ENCODE measurements at places on chromosomes 7 and 10.

DNA sequence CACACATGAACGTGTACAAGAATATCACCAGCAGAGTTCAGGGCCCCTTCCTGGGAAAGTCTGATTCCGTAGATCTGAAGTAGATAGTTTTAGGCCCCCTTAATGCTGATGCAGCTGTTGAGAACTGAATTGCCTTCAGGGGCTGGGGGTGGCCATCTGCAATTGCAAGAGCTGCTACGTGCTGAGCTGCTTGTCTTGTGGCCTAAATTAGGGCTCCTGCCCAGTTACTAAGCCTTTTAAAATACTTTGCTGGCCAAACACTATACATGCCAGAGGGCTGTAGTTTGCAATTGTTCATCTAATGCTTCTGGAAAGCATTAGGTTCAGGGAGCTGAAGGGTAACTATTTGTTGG is 71.7 kb downstream of the TMEM178B start:
- no peak for DNase-seq

- no peak for DNase-seq
Measured at GRCh38 chr10:7000061-7000460, 410.8 kb downstream of the SFMBT2 start.

DNA sequence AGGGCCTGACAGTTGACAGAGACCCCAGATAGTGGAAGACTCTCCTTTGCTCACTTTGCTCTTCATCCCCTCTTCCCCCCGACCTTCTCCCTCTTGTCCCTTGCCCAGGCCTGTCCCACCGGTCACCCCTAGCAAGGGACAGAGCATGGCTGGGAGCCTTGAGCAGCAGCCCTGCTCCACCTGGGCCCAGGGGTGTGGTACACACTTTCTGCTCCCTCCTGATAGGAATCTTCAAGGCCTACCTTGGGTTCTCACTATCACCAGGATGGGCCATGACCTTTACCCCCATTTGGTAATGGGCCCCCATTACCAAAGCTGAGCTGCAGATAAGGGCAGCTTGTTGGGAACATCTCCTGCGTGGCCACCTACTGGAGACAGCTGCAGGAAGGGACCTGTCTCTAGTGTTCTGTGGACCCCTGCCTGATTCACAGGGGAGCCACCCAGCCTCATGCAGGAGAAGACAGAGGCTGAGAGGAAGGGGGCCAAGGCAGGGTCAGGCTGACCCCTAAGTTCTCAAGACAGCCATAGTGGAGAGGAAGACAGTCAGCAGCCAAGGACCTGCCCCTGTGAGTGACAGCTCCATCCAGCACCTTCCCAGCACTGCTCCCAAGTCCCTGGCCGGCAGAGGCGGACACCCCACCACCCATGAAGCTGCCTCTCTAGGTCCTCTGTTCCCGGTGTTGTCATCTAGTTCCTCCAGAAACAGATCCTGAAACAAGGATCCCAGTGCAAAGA is 913 bp upstream of the NPC1L1 start:
- no peak for DNase-seq

DNA sequence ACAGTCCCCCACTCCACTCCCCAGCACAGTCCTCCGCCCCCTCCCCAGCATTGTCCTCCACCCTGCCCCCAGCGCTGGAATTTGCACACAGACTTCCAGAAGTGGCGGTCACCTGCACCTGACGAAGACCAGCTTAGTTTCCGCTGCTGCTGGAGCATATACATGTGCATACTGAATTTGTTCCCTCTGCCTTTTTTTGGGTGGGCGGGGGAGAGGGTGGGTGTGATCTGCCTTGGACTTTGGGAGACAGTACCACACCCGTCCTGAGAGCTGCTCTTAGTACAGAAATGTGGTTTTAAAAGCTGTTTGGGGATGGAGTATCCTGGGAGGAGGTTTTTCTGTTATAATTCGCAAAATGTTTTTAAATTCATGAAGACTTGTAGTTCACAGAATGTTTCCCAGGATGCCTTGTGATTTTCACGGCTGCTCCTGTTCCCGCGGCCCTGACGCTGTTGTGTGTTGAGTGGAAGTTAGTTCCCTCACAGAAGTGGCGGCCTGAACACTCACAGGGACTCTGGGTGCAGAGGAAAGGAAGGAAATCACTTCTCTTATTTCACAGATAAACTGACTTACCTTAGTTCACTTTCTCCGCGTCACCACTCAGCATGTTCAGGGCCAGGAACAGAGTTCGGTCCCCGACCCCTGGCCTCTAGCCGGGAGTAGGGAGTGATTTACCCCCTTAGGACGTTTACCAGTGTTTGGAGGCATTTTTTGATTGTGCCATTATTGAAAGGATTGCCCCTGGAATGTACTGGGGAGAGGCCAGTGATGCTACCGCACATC is 18.6 kb downstream of the PFKP start:
- no peak for DNase-seq

DNA sequence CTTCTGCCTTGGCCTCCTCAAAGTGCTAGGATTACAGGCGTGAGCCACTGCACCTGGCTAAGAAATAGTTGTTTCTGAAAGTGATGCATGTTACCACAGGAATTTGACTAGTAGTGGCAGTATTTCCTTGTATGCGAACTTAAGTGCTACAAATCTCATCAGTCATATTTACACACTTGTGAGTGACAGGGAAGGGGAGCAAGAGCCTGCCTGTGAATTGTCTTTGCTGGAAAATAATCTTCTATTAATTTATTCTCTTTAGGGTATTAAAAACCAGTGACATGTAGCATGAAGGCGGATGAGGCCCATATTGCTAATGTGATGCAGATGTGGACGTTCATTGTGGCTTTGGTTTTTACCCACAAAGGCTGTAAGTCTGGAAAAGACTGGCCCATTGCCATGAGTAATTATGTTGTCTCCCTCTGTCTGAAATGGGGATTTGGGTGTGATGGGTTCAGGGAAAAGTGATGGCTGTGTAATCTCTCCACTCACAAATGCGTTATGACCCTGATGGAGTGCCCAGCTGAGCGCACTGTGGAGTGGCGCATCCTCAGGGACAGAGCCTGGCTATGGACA is 97.6 kb downstream of the CCNY start:
- no peak for DNase-seq

GRCh38 chr10:14403881-14404623 is 73.3 kb upstream of the FRMD4A start:
- DNase-seq, result no peak

- no peak for DNase-seq
Measured at GRCh38 chr7:156220701-156221100, 408.4 kb upstream of the SHH start.

DNA sequence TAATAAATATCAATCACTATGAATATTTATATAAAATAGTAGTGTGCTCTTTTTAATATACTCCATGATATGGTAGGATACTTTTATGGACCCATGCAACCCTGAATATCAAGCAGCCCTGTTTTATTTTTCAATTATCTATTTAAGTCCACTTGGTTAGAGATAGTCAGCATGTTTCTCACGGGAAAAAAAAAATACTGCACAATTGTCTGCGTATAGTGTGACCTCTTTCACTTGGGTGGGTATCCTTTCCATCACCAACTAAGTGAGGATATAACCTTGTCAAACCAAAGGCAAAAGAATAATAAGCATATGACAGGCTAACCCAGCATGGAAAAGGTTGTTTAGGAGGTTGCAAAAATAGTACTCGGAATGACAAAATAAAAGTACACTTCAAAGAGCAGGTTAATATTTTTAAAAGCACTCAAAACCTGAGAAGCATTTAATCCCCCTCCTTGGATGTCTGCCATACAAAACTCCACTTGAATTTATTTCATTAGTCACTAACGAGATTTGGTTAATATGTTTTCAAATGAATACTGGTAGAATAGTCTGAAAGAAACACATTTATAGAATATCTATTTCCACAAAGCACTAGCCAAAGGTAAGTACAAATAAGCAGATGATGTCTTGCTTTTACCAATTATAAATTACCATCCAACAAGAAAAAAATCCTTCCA is 76.5 kb downstream of the IMMP2L start:
- no peak for DNase-seq

Measured in stimulated activated CD4-positive, alpha-beta T cell treated with anti-CD3 and anti-CD28 coated beads, Interleukin-15, amount 100 ng/mL, for 1 hour (primary cell).